Activated CD4-positive, alpha-beta T cell treated with anti-CD3 and anti-CD28 coated beads for 36 hours (primary cell): ENCODE measurements at places on chromosomes 2 and 18. TPM values are rescaled to one million over a fixed set of nuclear protein-coding genes. Genes with fewer than 3 reads are reported as not detected.

DNA sequence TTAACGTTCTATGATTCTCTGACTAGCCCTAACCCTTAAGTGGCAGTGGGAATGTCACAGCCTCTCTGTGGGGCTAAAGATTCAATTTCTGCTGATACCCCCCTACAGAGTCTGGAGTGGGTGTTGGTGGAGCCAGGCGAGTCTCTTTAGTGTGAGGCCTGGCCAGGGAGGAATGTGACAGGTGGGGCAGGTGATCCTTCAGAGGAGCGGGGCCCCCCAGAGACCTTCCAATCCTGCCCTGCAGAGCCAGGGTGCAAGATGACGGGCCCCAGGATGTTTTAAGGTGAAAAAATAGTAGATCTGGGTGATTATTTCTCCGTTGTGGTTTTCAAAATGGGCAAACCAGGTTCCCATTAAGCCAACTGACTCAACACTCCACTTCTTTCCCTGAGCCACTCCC, 28.2 kb upstream of the DNMT3A start:
- no peak overlapping the region for H3K4me3 ChIP-seq
- H3K27me3 ChIP-seq, result no peaks in the 10 kb centered on the region
- peaks cover 7% of the 10 kb centered on the region for H3K4me1 ChIP-seq
- DNase-seq, result no peak
- no peaks in the 10 kb centered on the region for H3K36me3 ChIP-seq
- no peak overlapping the region for H3K27ac ChIP-seq

DNA sequence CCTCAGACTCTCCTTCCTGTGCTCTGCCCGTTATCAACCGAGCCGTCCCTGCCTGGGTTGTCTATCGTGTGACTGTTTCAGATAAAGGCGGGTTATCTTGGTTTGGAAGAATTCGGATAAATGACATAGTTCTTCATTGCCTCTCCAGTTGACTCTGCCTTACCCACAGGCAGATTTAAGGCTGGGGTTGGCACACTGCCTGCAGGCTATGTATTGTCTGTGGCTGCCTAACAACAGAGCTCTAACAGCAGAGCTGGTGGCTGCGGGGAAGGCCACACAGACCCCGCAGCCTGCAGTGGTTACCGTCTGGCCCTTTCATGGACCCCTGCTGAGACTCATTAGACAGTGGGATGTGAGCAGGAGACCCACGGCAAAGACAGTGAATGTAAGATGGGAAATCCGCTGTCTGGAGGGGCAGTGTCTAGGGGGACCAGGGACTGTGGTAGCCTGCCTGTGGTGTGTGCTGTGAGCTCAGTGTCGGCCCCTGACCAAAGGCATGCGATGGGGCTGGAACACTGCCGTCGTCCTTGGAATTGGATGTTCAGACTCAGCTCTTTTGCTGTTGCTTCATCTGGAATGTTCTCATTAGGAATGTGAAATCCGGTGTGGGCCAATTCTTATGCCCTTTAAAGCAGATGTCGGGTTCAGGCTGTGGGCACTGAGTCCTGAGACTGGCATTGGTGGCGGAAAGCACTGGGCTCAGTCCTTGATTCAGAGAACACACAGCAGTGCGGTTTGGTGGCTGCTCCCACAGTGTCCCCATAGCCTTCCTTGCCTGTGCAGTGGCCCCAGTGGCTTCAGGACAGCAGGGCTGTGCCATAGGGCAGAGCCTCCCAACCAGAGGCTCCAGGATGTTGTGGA, 44.5 kb downstream of the SH3RF3 start:
- no peak overlapping the region for H3K27ac ChIP-seq
- H3K4me3 ChIP-seq, result no peak overlapping the region
- H3K27me3 ChIP-seq, result no peaks in the 10 kb centered on the region
- DNase-seq, result no peak

GRCh38 chr2:215360596-215360995, 48.7 kb downstream of the ATIC start:
- no peak for DNase-seq
- H3K27me3 ChIP-seq, result no peaks in the 10 kb centered on the region
- peaks cover 29% of the 10 kb centered on the region for H3K36me3 ChIP-seq
- no peak overlapping the region for H3K4me3 ChIP-seq

Gene CCDC121
- 0.44 TPM for total RNA-seq

DNA sequence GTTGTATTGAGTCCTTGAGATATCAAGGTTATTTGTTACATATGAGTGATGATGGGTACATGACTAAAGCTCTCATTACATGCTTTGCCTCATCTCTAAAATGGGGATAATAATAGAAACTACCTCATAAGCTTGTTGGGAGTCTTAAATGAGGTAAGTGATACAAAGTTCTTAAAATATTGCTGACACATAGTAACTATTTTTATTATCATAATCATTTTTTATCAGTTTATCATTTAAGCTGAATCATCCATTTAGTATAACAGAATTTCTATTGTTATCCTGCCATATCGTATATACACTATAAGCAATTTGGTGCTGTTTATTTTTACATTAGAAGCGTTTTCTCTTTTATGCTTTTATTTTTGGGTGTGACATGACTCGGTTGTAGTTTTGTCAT, 871.1 kb downstream of the LRP1B start:
- no peaks in the 10 kb centered on the region for H3K36me3 ChIP-seq
- no peak overlapping the region for H3K27ac ChIP-seq
- no peak overlapping the region for H3K4me3 ChIP-seq
- no peaks in the 10 kb centered on the region for H3K4me1 ChIP-seq
- H3K27me3 ChIP-seq, result no peaks in the 10 kb centered on the region

GRCh38 chr18:74689251-74689650, 91.6 kb downstream of the ZNF407 start:
- H3K27ac ChIP-seq, result no peak overlapping the region
- peaks cover 12% of the 10 kb centered on the region for H3K4me1 ChIP-seq
- H3K36me3 ChIP-seq, result peaks cover 14% of the 10 kb centered on the region
- no peaks in the 10 kb centered on the region for H3K27me3 ChIP-seq
- no peak overlapping the region for H3K4me3 ChIP-seq
